ENCODE measurements at places on chromosomes 12 and 14.
A peak's percentile ranks its signal among the peaks of the same experiment; 100 is the strongest.

GRCh38 chr12:52199294-52199919, 7.6 kb upstream of the KRT80 start:
- DNase-seq: no peak

DNA sequence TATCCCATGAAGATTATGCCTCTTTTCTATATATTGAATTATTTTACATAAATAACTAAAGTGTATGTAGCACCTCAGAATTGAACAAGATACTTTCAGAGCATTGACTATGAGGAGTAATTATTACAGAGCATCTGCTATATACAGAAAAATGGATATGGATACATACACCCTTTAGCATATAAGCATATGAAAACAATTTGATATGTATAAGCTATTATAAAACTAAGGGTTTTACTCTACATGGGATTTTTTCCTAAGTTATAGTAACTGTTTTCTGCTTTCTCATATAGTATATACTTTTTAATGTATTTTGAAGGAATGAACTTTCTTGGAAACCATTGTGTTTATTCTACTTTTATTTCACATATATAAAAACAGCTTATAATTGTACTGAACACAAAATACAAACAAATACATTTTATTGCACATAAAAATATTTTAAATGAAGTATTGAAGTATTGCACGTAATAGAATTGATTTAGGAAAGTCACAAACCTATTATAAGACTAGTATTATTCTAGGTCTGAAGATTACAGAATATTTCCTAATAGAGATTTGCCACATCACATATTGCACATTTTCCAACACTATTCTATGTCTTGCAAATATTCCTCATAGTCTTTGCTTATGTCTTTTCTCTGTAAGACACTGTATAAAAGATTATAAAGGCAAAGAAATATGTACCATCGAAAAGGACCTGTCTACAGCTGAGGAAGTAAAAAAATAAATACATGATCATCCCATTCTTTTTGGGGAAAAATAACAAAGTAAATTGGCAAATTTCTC, 8.4 kb downstream of the CD69 start:
- no peak for DNase-seq

DNA sequence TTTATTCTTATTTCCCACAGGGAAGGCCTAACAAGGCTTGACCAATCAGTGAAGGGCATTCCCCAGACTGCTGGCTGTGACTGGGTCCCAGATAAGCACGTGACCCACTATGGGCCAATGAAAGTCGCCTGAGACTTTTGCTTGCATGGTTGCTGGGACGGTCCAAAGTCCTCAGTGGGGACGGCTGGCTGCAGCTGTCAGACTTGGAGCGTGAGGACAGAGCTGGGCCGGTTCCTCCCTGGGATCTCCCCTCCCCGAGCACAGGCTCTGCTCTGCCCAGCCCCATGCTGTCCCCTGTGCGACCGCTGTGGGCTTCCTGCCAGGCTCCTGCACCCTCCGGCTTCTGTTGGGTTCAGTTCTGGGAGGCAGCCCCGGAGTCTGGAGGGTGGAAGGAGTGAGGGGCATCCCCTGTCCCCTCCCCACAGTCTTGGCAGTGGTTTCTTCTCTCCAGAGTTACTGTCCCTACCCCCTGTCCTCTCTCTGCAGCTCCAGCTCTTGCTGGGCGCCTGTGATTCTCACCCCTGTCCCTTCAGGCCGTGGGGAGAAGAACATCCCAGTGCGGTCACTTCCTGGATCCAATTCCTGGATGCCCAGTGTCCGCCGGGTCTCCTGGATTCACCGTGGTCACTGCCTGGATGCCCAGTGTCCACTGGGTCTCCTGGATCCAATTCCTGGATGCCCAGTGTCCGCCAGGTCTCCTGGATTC, 50.1 kb downstream of the GALNT9 start:
- DNase-seq: no peak

- DNase-seq: no peak
Observed at GRCh38 chr12:6072302-6072752, 52.1 kb downstream of the VWF start.

GRCh38 chr14:105018414-105018813, 2.5 kb downstream of the CDCA4 start:
- DNase-seq: no peak

- DNase-seq: no peak
Observed at GRCh38 chr12:3002646-3003045, 43.4 kb downstream of the TEAD4 start.

- no peak for DNase-seq
Observed at GRCh38 chr12:4224206-4224889, 49.2 kb upstream of the CCND2 start.

DNA sequence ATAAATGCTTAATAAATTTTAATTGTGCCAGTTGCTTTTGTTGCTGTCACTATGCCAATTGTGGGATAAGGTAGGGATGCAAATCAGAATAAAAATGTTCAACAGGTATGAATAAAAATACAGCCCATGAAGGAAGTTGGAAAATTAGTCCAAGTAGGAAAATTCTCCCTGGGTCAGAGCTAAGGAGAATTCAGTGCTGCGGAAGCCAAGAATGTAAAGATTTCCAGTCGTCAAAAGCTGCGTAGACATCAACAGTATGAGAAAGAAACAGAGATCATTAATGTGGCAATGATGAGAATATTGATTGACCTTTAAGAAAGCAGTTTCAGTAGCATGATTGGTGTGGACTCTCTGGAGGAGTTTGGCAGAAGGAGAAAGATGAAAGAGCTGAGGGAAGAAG, 87.9 kb downstream of the PLEKHA5 start:
- no peak for DNase-seq

DNA sequence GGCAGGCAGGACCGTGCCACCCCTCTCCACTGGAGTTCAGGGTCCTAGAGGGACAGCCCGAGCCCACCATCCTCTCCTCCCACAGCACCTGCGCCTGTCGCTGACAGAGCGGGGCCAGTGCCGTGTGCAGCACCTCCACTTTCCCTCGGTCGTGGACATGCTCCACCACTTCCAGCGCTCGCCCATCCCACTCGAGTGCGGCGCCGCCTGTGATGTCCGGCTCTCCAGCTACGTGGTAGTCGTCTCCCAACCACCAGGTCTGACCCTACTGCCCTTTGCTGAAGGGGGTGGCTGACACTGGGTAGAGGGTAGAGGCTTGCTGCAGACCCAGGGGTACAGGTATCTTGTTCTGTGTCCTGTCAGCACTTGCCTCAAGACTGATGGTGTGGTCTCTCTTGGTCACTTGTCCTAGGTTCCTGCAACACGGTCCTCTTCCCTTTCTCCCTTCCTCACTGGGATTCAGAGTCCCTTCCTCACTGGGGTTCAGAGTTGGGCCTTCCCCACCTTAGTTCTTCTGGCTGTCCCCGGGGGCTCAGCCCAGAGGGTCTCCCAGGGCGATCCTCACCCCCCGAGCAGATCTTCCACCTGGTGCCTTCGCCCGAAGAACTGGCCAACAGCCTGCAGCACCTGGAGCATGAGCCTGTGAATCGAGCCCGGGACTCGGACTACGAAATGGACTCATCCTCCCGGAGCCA, 42.0 kb downstream of the SH2B3 start:
- no peak for DNase-seq

GRCh38 chr12:27504507-27504906, 19.5 kb upstream of the PPFIBP1 start:
- no peak for DNase-seq

- DNase-seq: no peak
Observed at GRCh38 chr14:105118646-105119407, 49.7 kb downstream of the JAG2 start.

GRCh38 chr12:47744005-47744651, 14.6 kb downstream of the RAPGEF3 start:
- DNase-seq: peak; percentile 17

- DNase-seq: no peak
Observed at GRCh38 chr14:99427632-99428300, 52.9 kb downstream of the SETD3 start.

DNA sequence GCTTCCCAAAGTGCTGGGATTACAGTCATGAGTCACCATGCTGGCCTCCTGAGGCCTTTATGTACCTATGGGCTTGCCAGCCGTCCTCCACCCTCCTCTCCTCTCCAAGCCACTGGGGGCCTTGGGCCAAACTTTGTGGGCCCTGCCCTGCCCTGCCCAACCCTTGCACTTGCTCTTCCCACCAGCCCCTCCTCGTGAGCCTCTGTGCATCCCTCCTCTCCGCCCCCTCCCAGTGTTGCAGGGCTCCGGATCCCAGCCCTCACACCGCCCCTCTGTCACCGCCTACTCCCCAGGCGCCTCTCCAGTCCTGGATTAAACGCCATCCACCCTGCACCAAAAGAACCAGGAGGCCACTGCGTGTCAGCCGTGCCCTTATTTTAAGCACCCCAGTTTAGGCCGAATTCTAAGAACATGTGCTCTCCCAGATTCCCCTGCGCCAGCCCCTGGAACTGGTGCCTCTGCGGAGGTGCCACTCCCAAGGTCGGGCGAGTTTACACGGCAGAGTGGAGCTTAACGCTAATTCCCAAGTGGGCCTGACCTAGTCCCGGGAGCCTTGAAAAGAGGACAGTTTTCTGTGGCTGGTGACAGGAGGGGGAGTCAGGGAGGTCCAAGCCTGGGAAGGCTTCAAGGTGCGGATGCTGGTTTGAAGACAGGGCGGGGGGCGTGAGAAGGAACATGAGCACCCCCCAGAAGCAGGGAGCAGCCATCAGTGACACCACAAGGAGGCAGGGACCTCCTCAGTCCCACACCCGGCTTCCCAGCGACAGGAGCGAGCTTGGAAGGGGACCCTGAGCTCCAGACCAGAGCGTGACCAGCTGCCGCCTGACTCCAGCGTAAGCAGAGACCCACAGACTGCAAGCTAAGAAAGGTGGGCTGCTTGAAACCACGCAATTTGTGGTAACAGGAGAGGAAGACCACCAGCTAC, 21.2 kb upstream of the CDCA4 start:
- DNase-seq: no peak

GRCh38 chr14:75630695-75631452, 29.8 kb downstream of the ERG28 start:
- no peak for DNase-seq

GRCh38 chr12:123043536-123044001, 63.1 kb downstream of the ARL6IP4 start:
- DNase-seq: peak; percentile 38

GRCh38 chr14:90268420-90268819, 12.1 kb downstream of the PSMC1 start:
- no peak for DNase-seq

DNA sequence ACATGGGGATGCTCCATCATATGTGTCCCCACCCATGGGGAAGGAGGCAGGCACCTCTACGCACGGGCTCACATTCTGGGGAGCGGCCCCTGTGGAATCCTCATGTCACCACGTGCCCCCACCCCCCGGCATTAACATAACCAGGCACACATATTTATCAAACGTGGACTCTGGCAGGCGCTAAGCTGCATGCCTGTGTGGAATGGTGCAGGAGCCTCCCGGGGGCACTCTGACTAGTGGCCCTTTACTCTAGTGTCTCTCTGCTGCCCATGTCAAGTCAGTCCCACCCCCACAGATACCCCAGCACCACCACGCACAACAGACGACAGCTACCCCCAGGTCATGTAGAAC, 66.1 kb downstream of the CCDC88C start:
- no peak for DNase-seq

DNA sequence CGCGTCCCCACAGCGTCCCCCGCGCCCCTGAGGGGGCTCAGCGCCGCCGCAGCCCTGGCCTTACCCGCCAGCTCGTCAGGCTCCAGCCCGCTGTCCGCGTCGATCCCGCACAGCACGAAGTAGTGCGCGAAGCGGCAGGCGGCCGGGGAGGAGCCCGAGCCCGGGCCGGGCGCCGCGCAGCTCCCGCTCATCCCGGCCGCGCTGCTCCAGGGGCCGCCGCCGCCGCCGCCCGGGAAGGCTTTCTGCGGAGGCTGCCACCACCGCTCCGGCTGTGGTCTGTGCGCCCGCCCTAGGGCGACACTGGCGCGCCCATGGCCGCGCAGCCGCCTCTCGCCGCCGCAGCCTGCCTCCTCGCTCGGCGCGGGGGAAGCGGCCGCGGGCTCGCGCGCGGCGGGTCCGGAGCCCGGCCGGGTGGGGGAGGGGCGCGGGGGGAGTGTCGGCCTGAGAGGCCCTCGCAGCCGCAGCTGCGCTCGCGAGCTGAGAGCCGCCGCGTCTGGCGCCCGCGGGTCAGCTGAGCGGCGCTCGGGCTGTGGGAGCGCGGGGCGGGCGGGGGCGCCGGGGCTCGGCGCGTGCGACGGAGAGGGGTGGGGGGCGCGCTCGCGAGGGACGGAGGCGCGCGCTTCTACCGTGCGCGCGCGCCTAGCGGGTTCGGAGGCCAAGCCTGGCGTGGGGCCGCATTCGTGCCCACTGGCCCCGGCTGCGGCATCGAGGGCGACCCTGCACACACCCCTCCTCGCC, at the start of gene DENND5B:
Gene DENND5B (minus strand): TSS at position 495 of the 738 bp plus-strand sequence. CDS start 304 bp downstream, at position 191.
- DNase-seq: peak; percentile 3

- no peak for DNase-seq
Observed at GRCh38 chr12:101299931-101300330, 20.0 kb downstream of the UTP20 start.

DNA sequence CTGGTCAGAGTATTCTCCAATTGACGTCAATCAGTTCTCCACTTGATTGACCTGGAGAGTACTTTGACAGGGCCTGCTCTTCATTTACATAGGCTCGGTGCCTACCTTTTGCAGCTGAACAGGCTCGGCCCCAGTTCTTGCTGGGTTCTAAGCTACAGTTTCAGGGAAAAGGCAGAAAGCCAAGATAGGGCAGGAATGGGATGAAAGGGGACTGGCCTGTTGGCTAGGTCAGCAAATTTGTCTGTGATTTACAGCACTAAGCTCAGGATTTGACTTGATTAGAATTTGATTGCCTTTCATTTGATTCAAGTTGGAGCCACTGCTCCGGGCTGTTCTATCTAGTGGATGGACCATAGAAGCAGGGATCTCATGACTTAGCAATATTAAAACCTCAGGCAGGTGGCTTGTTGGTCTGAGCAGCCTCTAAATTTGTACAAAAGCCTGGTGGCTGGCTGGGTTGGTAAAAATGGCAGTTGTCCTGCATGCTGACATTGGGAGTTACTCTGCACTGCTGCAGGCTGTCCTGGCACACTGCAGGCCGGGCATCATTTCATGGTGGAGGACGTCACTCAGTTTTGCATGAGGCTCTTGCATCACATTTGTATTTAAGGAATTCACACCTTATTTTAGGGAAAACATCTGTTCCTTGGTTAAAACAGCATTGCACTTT, 71.8 kb downstream of the BICD1 start:
- DNase-seq: no peak

DNA sequence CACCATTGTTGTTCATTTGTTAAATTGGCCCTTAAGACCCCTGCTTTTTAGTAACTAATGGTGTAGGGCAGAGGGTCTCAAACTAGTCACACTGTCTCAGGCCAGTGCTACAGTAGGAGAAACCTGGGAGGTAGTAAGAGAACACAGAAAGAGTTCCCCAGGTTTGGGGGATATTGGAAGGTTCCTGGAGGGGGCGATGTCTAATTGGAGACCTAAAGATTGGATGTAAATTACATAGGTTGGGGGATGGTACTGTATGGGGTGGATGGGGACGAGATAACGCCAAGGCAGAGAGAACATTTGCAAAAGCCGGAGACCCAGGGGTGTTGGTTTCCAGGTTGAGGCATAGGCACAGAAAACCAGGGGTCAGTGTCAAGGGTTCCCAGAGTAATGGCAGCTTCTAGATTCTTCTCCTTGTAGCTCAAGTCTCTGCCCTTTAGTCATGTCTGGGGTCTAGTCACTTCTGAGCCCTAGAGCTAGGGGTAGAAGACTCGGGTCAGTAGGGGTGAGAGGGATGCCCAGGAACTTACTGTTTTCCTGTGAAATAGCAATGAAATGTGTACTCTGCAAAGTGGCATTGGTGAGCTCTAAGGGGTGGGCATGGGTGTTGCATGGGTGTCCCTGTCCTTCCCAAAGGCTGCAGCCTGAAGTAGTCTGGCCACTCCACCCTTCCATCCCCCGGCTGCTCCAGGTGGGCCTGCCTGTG, 21.8 kb downstream of the PLEKHG3 start:
- DNase-seq: no peak

GRCh38 chr14:63174760-63175191, 29.5 kb upstream of the RHOJ start:
- DNase-seq: no peak
